ENCODE measurements at places on chromosomes 7 and 10. TPM values are rescaled to one million over a fixed set of nuclear protein-coding genes. Genes with fewer than 3 reads are reported as not detected.

MYL10 gene
- not detected for total RNA-seq

PSD gene
- total RNA-seq = 0.72 TPM

CALML3 gene
- not detected for total RNA-seq

KLF14 gene
- not detected for total RNA-seq

NPY gene
- not detected for total RNA-seq

SMKR1 gene
- total RNA-seq = 0.72 TPM

PTPRE gene
- 5.9 TPM for total RNA-seq

PTCD1 gene
- 7.6 TPM for total RNA-seq

ITGA8 gene
- 2.5 TPM for total RNA-seq

NKX1-2 gene
- total RNA-seq = not detected

CLRN3 gene
- not detected for total RNA-seq

NUP42 gene
- 22.4 TPM for total RNA-seq

ZNF518A gene
- 15.6 TPM for total RNA-seq

THSD7A gene
- total RNA-seq = under 0.01 TPM

GBX1 gene
- not detected for total RNA-seq

CABCOCO1 gene
- 3.5 TPM for total RNA-seq

LRGUK gene
- 0.88 TPM for total RNA-seq

ECD gene
- total RNA-seq = 35.4 TPM

NUTM2D gene
- 1.5 TPM for total RNA-seq

PIP4K2A gene
- total RNA-seq = 65.7 TPM

ZPBP gene
- not detected for total RNA-seq

GDF10 gene
- total RNA-seq = under 0.01 TPM

MYO3A gene
- not detected for total RNA-seq

DRGX gene
- under 0.01 TPM for total RNA-seq

OR2A5 gene
- total RNA-seq = not detected

CCSER2 gene
- total RNA-seq = 56.0 TPM

ST7 gene
- 19.9 TPM for total RNA-seq

GPR141 gene
- not detected for total RNA-seq

ATOH7 gene
- total RNA-seq = not detected

ZNF804B gene
- total RNA-seq = not detected

GTF2IRD1 gene
- total RNA-seq = 18.6 TPM

VAX1 gene
- total RNA-seq = not detected

IQUB gene
- 0.88 TPM for total RNA-seq

TRIL gene
- total RNA-seq = 0.29 TPM

VWDE gene
- under 0.01 TPM for total RNA-seq

SPACDR gene
- total RNA-seq = 0.36 TPM
